ENCODE measurements at places on chromosomes 3 and 15. TPM values are rescaled to one million over a fixed set of nuclear protein-coding genes. Genes with fewer than 3 reads are reported as not detected.

GRCh38 chr3:32200490-32200889 lies 38.0 kb upstream of the CMTM8 start:
- DNase-seq, result peak; percentile 76

- DNase-seq, result no peak
Observed at GRCh38 chr3:34139566-34139965, 341.1 kb downstream of the PDCD6IP start.

GRCh38 chr15:100129677-100130076 lies 212.1 kb downstream of the ADAMTS17 start:
- no peak for DNase-seq

DNA sequence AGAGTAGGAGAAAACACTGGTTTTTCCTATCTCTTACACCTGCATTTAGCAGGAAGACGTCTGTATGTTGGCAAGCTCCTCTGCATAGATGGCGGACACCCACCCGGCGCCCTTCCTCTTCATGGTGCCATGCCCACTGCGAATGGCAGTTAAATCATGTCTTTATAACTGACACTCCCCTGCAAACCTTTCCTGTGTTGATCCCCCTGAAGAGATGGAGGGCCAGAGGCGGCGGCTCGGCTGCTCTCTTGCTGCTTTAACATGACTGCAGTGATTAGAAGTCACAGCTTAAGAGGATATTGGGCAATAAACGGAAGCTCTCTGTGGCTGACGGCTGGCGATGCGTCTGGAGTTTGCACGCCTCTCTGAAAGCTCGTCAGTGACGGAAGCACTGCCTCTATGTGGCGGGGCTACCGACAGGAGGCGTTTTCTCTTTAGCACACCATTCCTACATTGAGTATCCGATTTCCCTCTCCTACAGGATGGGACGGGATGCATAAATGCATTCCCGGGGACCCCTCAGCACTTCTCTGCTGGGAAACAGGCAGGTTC lies 25.5 kb upstream of the SNRPA1 start:
- peak; percentile 64 for DNase-seq

TICRR gene
- total RNA-seq, result 0.22 TPM

UBAP1L gene
- 13.4 TPM for total RNA-seq

- peak; percentile 57 for DNase-seq
Observed at GRCh38 chr15:42092398-42093318, 1.7 kb downstream of the PLA2G4D start.

GRCh38 chr3:161233557-161233956 lies 12.4 kb downstream of the NMD3 start:
- no peak for DNase-seq

- no peak for DNase-seq
Observed at GRCh38 chr3:13686367-13687160, 137.6 kb downstream of the FBLN2 start.

- DNase-seq, result no peak
Observed at GRCh38 chr3:110808630-110809029, 263.0 kb upstream of the NECTIN3 start.

DNA sequence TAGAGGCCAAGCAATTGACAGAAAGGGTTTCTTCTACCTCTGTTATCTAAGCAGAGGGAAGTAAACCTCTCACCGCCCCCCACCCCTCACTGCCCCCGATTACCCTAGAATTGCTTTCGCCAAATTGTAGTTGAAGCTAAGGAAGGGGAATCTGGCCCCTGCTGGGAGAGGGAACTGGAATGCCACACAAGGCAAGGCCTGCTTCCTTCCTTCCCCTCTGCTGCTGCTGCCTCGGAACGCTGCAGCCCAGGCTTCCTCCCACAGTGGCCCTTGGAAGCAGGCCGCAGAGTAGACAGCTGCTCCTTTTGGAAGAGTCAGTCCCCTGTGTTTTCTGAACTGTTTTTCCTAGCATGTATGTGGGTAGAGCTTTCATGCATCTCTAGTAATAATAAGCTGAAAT lies 21.6 kb downstream of the RLBP1 start:
- peak; percentile 64 for DNase-seq

GRCh38 chr3:171293142-171293782 lies 166.9 kb downstream of the TNIK start:
- no peak for DNase-seq

- DNase-seq, result no peak
Observed at GRCh38 chr15:33209575-33210481, 15.3 kb upstream of the FMN1 start.

- DNase-seq, result no peak
Observed at GRCh38 chr15:29142129-29142747, 127.4 kb downstream of the NSMCE3 start.

- DNase-seq, result no peak
Observed at GRCh38 chr3:127630811-127631714, 2.1 kb downstream of the PODXL2 start.

DNA sequence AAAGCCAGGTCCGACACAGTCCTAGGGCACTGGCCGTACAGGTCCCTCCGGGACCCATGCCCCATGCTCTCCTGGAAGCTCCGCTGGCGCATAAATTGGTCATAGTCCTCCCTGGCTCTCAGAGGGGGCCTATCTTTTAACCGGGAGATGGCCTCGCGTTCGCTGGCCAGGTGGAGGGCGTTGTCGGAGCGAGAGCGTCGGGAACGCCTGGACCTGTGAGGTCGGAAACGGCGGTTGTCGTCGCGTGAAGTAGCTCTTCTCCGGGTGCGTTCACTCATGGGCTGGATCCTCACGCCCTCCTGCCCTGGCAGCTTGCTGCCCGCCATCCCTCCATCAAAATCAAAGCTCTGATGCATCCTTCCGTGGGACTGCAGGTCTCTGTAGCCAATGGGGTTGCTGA lies 76.0 kb upstream of the PSMD6 start:
- DNase-seq, result no peak

GRCh38 chr15:63972801-63973200 lies 73.5 kb downstream of the DAPK2 start:
- no peak for DNase-seq

DNA sequence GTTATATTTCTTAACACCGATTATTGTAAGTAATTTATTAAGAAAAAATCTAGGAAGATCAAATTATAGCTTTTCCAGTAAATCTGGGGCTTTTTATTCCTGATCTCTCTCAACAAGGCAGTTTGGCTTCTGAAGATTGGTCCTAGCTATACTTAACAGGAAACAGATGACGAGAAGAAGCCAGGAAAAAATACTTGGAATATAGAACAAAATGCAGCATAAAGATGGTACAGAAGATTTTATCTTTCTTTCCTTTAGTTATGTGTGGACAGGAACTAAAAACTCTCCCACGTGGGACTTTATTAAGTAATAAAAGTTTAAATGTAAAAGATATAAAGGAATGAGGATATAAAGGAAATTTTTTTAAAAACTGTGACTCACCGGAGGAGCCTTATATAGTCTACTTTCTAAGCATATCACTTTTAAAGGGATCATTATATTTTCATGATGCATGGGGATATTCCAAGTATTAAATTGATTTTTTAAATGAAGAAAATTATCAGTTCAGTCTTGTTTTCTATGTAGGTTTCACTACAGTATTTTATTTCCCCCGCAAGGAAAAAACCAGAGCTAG lies 8.2 kb downstream of the B3GNT5 start:
- DNase-seq, result no peak

DNA sequence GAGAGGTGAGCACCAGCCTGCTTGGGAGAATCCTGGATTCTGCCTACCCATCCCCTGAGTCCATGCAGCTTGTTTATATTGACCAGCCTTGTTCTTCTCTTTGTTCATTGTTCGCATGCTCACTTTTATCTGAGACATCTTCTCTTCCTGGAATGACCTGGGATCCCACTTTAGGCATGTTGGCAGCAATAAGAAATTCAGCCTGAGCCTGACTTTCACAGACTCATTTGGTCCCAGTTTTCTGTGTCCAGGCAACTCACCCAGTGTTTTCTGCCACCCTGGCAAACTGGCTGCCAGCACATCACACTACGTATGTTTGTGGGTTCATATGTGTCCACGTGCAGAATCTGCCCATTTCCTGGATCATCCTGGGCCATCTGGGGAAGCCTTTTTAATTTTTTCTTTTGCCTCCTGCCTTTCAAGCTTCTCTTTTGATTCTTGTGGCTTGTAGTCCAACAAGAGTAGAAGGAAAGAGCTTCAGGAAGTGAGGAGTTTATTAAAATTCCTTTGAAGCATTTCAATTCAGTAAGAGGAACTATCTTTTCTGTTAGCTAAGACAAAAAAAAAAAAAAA lies 199.9 kb downstream of the FNDC3B start:
- DNase-seq, result no peak

KNG1 gene
- total RNA-seq, result not detected

SMAD3 gene
- total RNA-seq, result 58.8 TPM

CNTN3 gene
- total RNA-seq, result 3.7 TPM

DNA sequence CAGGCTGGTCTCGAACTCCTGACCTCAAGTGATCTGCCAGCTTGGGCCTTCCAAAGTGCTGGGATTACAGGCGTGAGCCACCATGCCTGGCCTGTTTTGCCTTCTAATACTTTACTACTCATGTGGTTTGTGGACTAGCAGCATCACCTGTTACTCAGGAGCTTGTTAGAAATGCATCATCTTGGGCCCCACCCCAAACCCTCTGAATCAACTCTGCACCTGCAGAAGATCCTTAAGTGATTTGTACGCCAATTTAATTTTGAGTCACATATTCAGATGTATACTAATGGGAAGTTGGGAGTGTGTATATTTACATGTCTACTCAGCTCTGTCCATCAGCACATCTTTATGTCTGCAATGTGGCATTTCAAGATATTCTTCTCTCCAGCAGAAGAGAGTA lies 6.1 kb downstream of the TBC1D21 start:
- DNase-seq, result peak; percentile 23

- no peak for DNase-seq
Observed at GRCh38 chr15:49809894-49810609, 189.2 kb downstream of the DTWD1 start.

DNA sequence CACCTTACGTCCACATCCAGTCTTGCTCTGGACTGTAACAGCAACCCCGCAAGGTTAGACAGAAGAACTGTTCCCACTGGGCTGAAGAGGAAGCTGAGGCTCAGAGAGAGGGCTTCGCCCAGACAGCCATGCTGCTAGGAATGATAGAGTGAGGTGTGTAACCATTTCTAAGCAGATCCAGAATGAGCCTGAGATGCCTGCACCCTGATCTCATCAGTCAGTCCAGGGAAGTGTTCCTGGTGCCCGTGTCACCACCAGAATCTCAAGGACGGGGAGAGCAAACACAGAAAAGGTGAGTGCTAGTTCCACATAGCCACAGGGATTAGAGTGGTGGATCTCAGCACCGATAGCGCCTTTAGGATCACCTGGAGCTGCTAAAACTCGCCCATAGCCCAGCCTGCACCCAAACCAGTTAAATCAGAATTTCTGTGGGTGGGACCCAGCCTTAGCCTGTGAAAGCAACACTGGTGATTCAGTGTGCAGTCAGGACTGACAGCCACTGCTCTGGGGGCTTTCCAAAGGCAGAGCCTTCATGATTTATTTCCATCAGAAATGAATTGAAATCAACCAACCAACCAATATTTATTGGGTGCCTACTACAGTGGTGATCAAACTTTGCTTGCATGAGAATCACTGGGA lies 12.3 kb downstream of the ISLR start:
- DNase-seq, result no peak

NAA80 gene
- total RNA-seq, result 20.7 TPM

- peak; percentile 60 for DNase-seq
Observed at GRCh38 chr15:72176159-72176558, 21.4 kb downstream of the GRAMD2A start.

CCDC191 gene
- total RNA-seq, result 13.9 TPM

GRCh38 chr3:107112356-107112755 lies 264.9 kb upstream of the CCDC54 start:
- DNase-seq, result no peak

- DNase-seq, result no peak
Observed at GRCh38 chr15:57108296-57108695, 189.9 kb downstream of the TCF12 start.

GRCh38 chr3:70519913-70520659 lies 207.6 kb upstream of the MDFIC2 start:
- DNase-seq, result no peak

GRCh38 chr3:39127908-39128304 lies 20.4 kb downstream of the TTC21A start:
- no peak for DNase-seq

DNA sequence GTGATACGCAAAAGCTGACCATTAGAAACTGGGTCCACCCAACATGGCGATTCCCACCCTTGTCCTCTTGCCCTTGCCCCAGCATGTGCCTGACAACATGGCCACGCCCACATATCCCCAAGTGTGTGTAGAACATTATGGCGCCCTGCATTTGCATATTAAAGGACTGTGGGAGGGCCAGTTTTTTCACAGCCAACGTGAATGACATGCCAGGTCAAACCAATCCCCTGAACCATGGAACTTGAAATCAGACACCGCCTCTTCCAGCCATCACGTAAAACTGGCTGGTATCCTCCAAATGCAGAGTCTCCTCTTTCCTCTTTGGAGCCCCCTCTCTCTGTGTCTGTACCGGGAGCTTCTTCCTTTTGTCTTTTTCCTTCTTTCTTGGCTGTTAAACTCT lies 156.7 kb upstream of the EPHA6 start:
- DNase-seq, result no peak

GRCh38 chr3:46706771-46707582 lies 5.8 kb downstream of the TMIE start:
- DNase-seq, result peak; percentile 38

GNB4 gene
- total RNA-seq, result 67.3 TPM

GRCh38 chr15:59457103-59457502 lies 19.1 kb downstream of the FAM81A start:
- no peak for DNase-seq

CHP1 gene
- total RNA-seq, result 71.6 TPM

GRCh38 chr15:70892912-70893560 lies 410 bp downstream of the LRRC49 start:
- no peak for DNase-seq

CD200 gene
- total RNA-seq, result 23.8 TPM

GRCh38 chr3:116299646-116300081 lies 145.6 kb downstream of the LSAMP start:
- no peak for DNase-seq

- DNase-seq, result no peak
Observed at GRCh38 chr15:72998226-72998625, 54.0 kb upstream of the NEO1 start.

GRCh38 chr3:72345980-72346379 lies 502.3 kb downstream of the SHQ1 start:
- DNase-seq, result no peak

GRCh38 chr15:85649372-85649771 lies 145.4 kb downstream of the KLHL25 start:
- no peak for DNase-seq

CLRN1 gene
- not detected for total RNA-seq

GOLGA6L4 gene
- total RNA-seq, result 9.4 TPM

PP2D1 gene
- total RNA-seq, result not detected

DNA sequence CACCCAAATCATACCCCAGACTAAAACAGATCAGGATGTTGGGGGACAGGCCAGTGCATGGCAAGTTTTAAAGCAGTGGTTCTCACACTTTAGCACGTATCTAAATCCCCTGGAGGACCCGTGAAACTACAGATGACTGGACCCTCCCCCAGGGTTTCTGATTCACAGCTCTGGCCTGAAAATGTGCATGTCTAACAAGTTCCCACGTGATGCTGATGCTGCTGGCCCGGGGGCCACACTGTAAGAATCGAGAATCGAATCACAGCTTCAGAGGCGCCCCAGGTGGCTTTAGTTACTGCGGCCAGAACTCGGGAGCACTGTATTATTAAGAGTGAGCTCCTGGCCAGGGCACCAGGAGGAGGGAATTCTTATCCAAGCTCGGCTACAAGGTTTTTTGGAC lies 11.6 kb downstream of the ADAMTS17 start:
- DNase-seq, result no peak

GRCh38 chr15:94778840-94779239 lies 547.5 kb downstream of the MCTP2 start:
- DNase-seq, result no peak

MFSD1 gene
- total RNA-seq, result 54.6 TPM

All from sciatic nerve (tissue), 2 donors.